ENCODE measurements at places on chromosomes 2 and 18.

- no peak for DNase-seq
Observed at GRCh38 chr2:28355521-28356094, 37.0 kb upstream of the FOSL2 start.

GRCh38 chr2:216340280-216340631 is 32.0 kb downstream of the MARCHF4 start:
- DNase-seq: no peak

GRCh38 chr18:39425172-39425850 is 1859.7 kb upstream of the CELF4 start:
- DNase-seq: no peak

DNA sequence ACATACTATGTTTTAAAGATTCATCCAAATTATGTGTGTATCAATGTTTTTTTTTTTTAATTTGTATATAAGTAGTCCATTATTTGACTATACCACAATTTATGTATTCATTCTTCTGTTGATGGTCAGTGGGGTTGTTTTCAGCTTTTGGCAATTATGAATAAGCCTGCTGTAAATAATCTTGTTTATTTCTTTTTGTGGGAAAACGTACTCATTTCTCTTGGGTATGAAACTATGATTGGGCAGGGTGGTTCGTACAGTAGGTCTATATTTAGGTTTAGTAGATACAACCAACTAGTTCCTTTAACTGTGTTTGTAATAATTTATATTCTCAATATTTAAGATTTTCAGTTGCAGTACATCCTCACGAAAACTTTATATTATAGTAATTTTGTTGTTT is 329.2 kb downstream of the LPIN1 start:
- no peak for DNase-seq

GRCh38 chr2:65231892-65232477 is 4.4 kb downstream of the ACTR2 start:
- DNase-seq: no peak

Measured in GM13977 (cell line).